CD4-positive, alpha-beta memory T cell (primary cell): ENCODE measurements at places on chromosomes 7 and 10.

DNA sequence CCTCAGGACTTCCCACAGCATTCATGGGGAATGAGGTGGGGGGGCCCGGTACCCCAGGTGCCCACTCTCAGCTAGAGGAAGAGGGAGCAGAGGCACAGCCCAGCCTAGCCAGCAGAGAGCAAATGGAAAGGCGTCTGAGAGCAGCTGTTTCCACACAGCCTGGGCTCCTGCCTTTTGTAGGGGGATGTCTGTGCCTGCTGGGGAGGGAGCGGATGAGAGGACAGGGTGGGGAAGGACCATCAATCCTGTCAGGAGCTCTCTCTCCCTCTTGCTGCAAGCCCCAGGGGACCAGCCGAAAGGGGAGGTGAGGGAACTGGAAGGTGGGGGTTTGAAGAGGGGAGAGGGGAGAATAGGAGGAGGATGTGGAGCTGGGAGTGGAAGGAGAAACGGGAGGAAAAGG, at the start of gene PKD2L1:
TSS of gene PKD2L1 (minus strand) at position 150 of the 400 bp plus-strand sequence. CDS start at position 25, 125 bp downstream.
- DNase-seq: no peak

DNA sequence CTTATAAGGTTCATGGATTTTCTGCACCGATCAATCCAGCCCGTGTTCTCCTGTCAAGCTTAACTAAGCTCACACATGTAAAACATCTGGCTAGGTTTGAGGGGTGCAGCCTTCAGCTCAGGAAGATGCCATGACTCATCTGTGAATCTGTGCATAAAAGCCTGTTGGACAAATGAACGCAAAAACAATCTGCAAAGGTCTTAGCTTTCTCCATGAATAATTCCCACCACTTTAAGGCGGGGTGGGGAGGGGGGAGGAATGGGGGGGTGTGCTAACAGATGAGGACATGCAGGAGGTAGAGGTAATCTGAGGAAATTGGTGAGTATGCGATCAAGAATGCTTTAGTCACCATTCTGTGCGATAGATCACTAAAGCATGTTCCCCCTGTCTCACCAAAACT, 4.8 kb downstream of the DOCK4 start:
- DNase-seq: no peak

DNA sequence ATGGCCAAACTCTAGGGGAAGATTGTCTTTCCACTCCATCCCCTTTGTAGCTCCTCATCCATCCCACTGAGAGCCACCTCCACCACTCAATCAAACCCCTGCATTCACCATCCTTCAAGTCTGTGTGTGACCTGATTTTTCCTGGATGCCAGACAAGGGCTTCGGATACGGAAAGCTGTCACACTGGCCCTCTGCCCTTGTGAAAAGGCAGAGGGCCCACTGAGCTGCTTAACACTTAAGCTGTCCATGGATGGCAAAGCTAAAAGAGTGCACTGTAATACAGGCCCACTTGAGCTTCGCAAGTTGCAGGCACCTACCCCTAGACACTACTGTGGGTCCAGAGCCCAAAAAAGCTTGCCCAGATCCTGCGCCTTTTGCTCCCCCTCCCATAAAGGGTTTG, 237.2 kb downstream of the MAGI2 start:
- DNase-seq: no peak

DNA sequence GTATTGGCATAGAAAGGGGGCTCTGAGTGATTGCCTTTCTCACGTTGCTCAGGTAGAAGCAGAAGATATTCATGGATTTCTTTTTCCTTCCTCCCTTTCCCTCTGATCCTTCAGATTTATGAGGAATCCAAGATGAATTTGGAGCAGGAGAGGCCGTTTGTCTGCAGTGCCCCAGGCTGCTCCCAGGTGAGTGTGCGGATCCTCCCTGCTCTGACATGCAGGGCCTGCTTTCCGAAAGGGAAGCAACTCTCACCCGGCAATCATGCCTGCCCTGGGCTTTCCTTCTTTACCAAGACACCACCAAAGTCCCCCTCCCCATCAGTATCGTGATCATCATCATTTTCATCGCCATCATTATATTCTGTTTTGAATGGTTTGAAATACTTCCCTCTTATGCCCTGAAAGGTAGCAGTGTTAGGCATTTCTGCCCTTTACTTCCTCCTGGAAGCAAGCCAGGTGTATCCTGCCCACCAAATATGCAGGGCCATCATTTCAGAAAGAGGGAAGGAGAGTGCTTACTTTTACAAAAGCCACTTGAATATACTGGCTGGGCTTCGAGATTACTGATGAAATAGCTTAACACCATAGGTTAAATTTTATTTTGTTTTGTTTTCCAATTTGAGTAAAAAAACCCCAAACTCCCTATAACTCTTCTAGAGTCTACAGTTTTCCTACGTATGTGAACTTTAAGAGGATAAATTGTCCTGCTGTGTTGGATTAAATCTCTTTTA, 75.9 kb downstream of the CREB5 start:
- no peak for DNase-seq

- no peak for DNase-seq
Observed at GRCh38 chr7:135728136-135728669, at the start of gene SLC13A4. Gene SLC13A4, minus strand, starts transcription at chr7:135728186. Its CDS starts 690 bp downstream, at chr7:135727496.
